H4 (cell line): ENCODE measurements at places on chromosomes 12 and 14.

DNA sequence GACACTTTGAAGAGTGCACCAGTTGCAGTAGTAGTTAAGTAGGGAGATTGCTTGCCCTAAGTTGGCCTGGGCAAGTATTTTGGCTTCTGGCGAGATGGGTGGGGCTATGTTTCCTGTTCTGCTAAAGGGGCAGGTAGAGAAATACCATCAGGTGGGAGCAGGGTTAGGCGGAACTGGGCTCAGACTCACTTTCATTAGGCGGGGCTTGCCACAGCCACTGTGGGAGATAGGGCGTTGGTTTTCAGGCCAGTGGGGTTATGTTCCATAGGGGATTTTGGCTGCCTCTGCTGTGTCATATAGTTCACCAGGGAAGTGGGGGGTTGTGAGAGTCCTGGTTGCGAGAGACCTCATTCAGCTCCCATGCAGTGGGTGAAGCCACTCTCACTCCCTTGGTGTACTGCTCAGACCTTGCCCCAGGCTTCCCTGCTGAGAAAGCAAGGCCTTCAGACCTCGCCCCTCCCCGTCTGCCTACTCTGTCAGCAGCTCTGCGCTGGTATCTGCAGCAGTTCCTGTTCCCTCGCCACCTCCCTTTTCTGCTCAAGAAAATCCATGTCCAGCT, 43.3 kb downstream of the AEBP2 start:
- DNase-seq: no peak

- DNase-seq: no peak
These were observed 1.6 kb upstream of the AQP6 start for GRCh38 chr12:49971141-49971540.

DNA sequence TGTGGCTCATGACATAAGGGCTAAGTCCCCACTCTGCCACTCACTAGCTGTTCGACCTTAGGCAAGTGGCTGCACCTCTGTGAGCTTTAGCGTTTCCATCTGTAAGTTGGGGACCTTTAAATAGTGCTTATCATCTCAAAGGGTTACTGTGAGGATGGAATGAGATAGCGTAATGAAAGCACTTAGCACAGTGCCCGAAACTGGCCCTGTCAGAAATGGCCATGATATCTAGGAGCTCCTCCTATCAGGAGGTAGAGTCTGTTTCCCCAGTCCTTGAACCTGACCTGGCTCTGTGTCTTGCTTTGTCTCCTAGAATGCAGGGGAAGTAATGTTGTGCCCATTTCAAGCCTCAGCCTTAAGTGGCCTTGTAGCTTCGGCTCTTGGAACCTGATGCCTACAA, 211.0 kb downstream of the RBM19 start:
- no peak for DNase-seq

DNA sequence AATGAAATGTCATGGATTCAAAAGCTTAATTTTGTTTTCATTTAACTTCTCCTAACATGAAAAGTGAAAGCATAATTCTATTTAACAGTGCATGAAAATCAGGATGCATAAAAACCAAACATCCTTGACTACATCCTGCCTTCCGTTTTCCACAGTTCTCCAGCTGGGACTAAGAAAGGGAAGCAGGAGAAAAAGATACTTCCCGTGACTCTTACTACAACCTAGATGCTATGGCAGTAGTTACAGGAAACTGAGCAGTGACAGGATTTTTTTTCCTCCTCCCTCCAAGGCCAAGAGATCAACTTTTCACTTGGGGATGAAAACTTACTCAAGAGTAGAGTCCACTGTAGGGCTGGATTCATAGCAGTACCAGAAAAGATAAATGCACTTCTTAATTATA, 2.6 kb downstream of the EXOC5 start:
- no peak for DNase-seq

DNA sequence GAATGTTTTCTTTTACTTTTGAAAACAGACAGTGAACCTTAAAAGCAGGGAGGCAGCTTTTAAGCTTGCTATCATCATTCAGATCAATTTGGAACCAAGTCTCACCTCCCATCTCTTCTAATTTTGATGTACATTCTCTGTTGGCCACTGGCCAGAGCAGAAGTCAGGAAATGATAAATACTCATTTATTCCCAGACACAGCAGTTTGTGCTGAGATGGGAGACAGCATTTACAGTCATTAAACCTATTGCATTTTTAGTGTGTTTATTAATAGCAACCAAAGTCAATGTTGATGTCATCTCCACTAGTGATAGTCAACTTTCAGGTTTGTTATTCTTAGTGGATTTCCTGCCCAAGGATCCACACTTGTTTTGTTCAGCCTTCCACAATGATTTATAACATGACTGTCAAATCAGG, 320.0 kb upstream of the ATP2B1 start:
- no peak for DNase-seq

DNA sequence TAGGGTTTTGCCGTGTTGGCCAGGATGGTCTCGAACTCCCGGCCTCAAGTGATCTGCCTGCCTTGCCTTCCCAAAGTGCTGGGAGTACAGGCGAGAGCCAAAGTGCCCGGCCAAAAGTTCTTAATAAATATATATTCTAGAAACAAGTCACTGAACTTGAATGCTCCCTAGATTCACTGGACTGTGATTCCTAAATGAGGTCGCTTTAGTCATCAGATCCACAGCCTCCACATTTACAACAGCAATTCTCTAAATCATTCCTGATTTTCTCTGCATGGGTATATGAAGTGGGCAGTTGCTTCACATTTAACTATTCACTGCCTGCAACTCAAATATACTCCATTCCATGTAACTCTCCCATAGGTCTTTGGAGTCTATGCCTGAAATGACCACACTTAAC, 813.0 kb downstream of the GALC start:
- DNase-seq: no peak

- DNase-seq: no peak
These were observed 2.9 kb downstream of the MMP17 start for GRCh38 chr12:131830914-131831571.

DNA sequence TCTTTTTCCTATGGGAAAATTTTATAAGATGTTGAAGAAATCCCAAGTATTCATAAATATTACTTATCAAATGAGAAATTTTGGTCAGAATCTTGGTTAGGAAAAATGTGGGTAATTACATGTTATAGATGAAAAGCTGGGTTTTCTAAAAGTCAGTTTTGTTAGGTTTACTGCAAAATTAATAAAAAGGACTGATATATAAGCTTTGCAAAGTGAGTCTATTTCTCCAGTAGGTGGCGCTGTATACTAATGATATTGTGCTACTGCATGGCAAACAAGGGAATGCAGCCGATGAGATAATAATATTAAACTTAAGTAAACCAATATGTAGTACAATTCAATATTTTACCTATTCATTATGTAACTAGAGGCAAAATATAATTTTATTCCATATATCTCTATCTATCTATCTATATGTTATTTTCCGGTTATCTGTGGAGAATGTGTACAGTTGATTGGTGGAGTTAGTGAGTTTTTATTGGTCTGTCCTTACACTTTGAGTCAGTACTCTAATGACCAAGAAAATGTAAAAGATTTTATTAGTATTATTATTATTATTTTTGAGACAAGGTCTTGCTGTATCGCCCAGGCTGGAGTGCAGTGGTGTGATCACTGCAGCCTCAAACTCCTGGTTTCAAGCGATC, 32.9 kb downstream of the MIPOL1 start:
- DNase-seq: peak; percentile 71

- peak; percentile 76 for DNase-seq
These were observed at the start of gene TMTC2 for GRCh38 chr12:82686168-82687020. Gene TMTC2, plus strand, starts transcription at chr12:82686906.
